ENCODE measurements at places on chromosomes 7 and 10. TPM values are rescaled to one million over a fixed set of nuclear protein-coding genes. Genes with fewer than 3 reads are reported as not detected.
A peak's percentile ranks its signal among the peaks of the same experiment; 100 is the strongest.

GRCh38 chr10:113385021-113385999, 167.5 kb upstream of the HABP2 start:
- peak; percentile 42 for DNase-seq

DNA sequence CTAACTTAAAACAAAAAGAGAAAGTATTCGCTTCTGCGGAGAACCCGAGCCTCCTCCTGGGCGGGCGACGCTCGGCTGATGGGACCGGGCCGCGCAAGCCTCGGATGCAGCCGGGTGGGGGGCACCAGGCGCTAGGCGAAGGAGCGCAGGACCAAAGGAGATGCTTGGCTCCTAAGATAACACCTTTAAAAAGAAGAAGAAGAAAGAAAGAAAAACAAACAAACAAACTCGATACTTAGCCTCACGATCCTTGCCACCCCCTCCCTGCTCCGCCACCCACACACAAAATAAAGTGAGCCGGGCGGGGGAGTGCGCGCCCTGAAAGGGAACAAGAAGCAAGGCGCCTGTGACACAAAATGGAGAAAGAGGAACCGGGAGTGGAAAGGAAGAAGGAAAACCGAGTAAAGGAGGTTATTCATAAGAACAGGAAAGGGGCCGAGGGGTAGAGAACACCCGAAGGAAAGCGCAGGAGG, 34.0 kb upstream of the EBLN1 start:
- DNase-seq = no peak

- no peak for DNase-seq
Measured at GRCh38 chr7:42605406-42606192, 306.3 kb downstream of the C7orf25 start.

DNA sequence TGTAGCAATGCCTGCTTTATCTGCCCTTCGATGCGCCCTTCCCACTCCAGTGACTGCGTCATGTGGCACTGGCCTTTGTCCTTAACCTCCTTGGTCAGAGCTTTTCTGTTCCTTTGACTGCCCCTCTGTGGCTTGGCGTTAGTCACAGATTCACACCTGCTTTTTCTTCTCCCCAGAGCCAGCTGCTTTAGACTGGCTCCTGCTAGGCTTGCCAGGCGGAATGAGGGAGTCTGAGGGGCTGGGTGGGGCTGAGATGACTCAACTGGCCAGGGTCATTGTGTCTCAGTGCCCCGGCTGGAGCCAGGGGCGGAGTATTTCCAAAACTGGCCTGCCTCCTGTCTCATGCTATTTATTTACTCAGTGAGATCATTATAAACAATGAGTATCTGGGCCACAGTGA, 194.1 kb downstream of the EMX2 start:
- no peak for DNase-seq

ZNF365 gene
- total RNA-seq = not detected

ARHGEF35 gene
- total RNA-seq = 6.7 TPM

- no peak for DNase-seq
Measured at GRCh38 chr10:103535595-103535994, 42.1 kb downstream of the NEURL1 start.

DNA sequence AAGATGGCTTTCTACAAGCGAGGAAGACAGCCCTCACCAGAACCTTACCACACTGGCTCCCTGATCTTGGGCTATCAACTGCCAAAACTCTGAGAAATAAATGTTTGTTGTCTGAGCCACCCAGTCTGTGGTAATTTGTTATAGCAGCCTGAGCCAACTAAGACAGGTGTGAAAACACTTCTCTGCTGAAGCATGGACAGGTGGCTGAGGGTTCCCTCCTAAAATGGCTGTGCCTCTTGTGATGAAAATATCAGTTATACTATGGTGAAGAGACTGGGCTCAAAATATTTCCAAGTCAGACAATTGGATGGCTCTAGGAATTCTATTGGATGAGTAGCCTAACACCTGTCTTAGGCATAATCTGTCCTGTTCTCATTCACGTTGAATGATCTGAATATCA, 78.1 kb downstream of the CDK1 start:
- DNase-seq = no peak

DNA sequence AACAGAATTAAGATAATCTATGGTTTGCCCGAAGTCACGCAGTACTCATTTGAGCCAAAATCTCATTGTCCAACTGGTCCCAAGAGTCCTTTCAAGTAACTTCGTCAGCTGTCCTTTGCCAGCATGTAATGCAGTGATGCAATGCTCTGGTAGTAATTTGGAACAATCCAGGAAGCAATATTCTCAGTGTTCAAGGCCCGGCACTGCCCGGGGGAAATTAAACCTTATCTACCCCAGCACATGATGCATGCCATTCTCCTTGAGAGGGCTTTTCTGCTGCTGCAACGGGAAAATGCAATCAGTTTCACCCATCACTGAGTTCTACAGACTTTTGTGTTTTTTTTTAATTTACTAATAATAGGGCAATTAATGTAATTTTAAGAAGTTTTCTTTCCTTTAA, 77.6 kb upstream of the NME8 start:
- no peak for DNase-seq

DNA sequence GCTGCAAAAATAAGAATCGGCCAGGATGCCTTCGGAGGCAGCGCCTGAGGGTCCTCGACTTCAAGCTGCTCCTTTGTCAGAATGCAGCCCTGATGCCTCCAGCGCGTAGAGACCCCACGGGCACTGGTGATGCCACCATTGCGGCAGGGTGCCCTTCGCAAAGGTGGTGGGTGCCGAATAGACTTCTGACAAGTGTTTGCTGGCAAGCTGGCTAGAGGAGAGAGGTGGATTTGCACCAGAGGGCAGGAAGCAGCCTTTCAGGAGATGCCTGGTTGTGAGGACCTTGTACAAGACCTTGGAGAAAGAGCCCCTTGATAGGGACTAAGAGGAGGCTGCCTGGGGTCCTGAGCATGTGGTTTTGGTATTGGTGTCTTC, 103.2 kb upstream of the PPIF start:
- no peak for DNase-seq

GRCh38 chr7:151286148-151286547, 37.7 kb upstream of the SMARCD3 start:
- DNase-seq = no peak

DNA sequence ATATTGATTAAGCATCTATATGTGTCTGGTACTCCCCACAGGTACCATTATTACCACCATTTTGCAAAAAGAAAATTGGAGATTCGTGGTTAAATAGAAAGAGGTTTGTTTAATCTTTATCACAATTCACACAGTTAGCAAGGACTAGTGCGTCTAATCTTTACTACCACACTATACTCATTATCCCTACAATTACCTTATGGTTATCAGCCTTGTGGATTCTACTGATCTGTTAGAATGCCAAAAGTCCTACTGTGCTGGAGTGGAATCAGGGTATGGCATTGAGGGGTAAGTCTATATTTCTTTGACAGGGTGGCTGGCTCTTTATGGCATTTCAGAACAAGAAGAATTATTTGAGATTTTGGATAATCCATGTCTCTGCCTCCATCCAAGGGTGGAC, 156.1 kb downstream of the RNLS start:
- DNase-seq = no peak

EIF4EBP2 gene
- 104 TPM for total RNA-seq

GRCh38 chr10:122265896-122266295, 5.2 kb upstream of the BTBD16 start:
- no peak for DNase-seq

EMX2 gene
- total RNA-seq = 0.28 TPM

METTL27 gene
- 5.7 TPM for total RNA-seq

ANXA8L1 gene
- total RNA-seq = 64.8 TPM

DNA sequence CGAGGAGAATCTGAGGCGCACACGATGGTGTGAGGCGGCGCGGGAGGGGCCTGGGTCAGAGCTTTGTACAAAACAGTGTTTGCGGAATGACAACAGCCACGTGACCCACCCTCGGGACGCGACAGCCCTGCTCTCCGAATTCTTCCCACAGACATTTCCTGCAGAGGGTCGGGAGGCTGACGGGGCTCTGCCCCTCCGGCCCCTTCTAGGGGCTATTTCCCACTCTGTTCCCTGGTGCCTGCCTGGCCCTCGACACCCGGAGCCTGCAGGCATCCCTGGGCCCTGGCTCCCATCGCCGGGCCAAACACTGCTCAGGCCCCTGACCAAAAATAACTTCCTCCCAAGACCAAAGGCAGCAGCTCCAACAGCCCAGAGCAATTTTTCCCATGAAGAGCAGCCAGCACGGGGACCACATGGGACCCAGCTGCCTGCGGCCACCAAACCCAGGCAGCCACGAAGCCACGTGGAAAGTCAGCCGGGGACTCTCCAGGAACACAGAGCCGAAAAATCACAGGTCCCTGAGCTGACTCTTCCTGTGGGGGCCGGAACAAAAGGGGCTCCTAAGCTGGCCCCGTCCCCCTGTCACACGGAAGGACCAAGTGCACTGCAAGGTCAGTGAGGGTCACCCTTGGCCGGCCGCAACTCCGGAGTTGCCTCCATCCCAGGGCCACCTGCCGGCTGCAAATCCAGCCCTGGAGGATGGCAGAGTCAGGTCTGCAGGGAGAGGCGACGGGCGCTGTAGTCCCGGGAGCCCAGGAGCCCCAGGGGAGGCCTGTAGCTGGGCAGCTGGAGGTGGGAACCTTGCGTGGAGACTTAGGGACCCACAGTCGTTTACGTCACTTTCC, 42.0 kb downstream of the PAPOLB start:
- no peak for DNase-seq

DNA sequence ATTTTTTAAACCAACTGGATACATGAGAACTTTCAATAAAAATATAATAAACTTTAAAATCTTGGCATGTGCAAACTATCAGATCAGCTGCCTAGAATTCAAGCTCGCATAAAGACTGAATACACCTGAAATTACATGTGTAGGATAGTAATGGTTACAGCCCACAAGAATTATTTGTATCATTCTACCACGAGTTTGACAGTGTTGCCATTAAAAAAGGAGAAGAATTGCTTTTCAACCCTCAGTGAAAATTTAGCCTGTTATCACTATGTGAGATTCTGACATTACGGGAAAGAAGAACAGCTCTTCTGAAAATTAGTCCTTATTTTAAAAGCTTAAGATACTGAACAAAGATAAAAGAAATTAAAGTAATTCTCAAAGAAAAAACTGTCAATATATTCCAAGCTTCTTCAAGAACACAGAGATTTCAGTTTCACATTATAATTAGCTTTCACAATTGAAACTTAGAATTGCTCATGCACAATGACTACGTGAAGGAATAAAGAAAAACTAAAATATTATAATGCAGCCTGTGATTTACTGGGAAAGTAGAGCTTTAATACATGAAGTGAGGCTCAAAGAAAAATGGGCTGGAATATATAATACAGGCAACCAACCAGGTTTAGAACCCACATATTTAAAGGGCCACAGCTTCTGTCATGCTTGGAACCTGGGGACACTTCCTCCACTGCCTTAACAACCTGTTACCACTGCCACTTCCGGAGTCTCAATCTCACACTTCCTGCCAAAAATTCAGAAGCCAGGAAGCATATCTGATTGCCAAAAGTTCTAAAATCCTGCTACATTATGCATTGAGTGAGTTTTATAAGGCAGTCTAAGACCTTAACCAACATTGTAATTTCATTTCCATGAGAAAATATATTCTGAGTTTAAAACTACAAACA, 23.2 kb downstream of the TPK1 start:
- DNase-seq = no peak

SCART1 gene
- total RNA-seq = 1.3 TPM

FRAT1 gene
- total RNA-seq = 22.9 TPM

DNA sequence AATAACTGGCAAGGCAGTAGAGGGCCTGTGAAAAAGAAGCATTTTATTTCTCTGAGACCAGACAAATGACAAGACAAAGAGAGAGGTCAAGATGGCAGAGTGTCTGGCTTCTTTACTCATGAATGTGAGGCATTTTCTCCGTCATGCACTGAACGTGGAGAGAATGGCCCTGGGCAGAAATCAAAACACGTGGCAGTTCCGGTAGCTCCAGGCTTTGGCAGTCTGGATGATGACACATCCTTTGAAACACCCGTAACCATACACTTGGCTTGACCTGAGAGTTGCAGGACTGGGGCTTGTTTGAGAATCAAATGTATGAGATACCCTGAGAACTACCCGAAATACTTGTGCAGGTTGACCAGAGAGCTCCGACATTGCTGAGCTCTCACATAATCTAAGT, 537.6 kb downstream of the ACTR3B start:
- DNase-seq = no peak

- no peak for DNase-seq
Measured at GRCh38 chr10:1323951-1324350, 267.8 kb downstream of the WDR37 start.

OPN1SW gene
- not detected for total RNA-seq

- no peak for DNase-seq
Measured at GRCh38 chr10:8874268-8874667, 819.8 kb downstream of the GATA3 start.

DNA sequence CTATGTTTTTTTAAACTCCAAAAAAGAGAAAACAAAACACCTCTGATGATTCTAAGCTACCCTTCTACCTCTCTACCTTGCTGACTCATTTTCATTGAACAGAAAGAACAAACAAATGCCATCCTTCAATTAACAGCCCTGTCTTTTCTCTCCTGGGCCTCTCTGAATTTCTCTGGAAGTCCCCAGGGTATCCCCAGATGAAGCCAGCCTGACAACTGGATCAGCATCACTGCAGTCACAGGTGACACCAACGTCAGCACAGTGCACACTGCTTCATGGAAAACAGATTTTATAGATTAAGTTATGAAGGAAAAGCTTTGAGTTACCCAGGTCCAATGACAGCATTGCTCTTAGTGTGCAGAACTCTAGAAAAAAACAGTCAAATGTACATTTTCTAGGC, 5.7 kb downstream of the HUS1 start:
- DNase-seq = no peak

GRCh38 chr7:81339946-81340345, 421.1 kb upstream of the SEMA3C start:
- no peak for DNase-seq

DNA sequence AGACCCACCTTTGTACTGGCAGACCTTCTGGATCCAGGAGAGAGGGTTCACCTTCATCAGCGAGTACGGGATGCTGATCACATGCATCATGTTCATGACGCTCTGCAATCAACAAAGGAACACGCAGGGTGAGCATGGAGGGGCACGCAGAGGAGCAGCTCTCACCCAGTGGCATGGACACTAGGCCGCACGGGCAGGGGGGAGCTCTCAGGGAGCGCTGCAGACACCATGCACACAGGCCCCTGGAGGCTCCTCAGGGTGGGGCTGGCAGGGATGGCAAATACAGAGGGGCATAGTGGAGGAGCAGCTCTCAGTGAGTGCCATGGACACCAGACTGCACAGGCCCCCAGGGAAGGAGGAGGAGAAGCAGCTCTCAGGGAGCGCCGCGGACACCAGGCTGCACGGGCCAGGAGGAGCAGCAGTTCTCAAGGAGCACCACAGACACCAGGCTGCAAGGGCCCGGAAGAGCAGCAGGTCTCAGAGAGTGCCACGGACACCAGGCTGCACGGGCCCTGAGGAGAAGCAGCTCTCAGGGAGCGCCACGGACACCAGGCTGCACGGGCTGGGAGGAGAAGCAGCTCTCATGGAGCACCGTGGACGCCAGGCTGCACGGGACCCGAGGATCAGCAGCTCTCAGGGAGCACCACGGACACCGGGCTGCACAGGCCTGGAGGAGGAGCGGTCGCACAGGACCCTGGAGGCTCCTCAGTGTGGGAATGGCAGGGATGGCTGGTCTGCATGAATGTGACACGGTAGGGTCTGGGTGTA, 249.5 kb downstream of the ZMYND11 start:
- DNase-seq = no peak

ZNF777 gene
- 11.8 TPM for total RNA-seq

- DNase-seq = no peak
Measured at GRCh38 chr10:98039690-98040381, 9.4 kb upstream of the CRTAC1 start.
